Jurkat, Clone E6-1 (cell line): ENCODE measurements at places on chromosomes 3 and 15.

GRCh38 chr3:80771085-80771484 lies 990.4 kb downstream of the GBE1 start:
- no peak for DNase-seq

GRCh38 chr3:31384117-31384516 lies 148.6 kb upstream of the STT3B start:
- DNase-seq: no peak

GRCh38 chr3:160280836-160281235 lies 55.6 kb downstream of the C3orf80 start:
- no peak for DNase-seq

- DNase-seq: no peak
These were observed 331.5 kb downstream of the PTPRG start for GRCh38 chr3:61892891-61893290.

DNA sequence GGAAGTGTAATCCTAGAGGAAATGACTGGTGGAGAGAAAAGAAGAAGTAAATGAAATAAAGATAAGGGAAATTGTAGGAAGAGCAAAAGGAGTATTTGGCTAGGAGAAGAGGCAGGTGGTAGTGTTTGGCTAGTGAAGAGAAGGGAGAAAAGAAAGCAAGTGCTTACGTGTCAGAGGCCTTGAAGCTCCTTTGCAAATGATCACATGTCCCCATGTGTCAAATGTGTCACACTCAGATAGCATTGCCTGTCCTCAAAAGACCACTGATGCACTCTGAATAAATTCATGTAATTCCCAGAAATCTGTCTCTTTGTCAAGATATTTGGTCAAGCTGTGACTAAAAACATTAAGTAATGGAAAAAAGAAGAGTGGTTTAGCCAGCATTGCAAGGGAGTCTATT lies 639.3 kb downstream of the TUSC7 start:
- DNase-seq: no peak

DNA sequence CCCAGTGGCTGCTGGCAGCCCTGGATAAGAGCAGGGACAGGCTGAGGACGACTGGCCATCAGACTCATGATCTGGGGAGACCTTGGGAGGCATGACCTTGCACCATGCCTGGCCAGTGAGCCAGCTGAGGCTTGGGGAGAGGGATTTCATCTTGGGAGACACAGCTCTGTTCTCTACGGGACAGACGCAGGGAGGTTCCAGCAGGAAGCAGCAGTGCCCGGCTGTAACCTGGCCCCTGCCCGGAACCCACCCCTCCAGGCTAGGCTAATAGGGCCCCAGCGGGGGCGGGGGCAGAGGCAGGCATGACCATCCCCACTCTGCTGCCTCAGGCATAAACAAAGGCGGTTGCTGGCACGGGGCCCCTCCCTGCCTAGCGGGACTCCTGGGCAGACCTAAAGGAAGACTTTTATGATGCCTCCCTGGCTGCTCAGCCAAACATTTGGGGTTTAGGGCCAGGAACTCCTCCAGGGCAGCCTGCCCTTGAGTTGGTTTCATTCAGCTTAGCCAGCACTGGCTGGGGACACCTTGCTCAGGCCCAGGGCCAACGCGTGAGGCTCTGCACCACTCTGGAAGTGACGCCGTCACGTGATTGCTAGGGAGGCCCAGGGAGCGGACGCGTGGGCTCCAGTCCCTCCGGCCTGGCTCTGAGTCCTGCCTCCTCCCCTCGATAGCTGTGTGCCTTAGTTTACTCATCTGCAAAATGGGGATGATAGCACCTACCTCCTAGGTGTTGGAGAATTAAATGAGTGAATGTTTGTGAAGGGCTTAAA lies 27.6 kb downstream of the HDAC11 start:
- no peak for DNase-seq

DNA sequence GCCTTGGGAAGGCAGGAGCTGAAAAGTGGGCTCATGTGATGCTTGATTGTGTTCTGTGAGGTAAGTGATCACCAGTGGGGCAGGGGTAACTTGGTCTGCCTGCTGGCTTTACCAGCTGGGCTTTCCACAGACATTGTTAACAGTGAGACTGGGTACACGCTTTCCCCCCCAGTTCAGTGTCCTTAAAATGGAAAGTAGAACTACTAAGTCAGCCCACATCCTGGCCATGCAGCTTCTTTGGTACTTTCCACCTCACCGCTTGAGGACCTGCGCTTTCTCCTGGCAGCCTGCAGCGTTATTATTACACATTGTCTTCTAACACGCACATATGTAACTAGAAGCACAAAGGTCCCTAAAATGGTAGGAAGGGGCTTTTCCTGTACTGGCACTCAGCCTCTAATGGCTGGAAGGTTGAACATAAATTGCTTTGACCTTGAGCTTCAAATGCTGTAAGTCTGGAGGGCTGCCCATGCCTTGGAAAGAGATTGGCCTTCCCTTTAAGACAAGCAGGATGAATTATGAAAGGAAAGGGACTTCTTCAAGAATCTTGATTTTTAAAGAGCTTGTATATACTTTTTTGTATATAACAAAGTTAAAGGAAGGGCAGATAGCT lies 216.1 kb upstream of the ROPN1 start:
- DNase-seq: peak; percentile 11

DNA sequence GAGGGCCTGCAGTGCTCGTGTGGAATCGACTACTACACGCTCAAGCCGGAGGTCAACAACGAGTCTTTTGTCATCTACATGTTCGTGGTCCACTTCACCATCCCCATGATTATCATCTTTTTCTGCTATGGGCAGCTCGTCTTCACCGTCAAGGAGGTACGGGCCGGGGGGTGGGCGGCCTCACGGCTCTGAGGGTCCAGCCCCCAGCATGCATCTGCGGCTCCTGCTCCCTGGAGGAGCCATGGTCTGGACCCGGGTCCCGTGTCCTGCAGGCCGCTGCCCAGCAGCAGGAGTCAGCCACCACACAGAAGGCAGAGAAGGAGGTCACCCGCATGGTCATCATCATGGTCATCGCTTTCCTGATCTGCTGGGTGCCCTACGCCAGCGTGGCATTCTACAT lies 3.8 kb downstream of the RHO start:
- DNase-seq: no peak

GRCh38 chr3:157387708-157388435 lies 48.8 kb upstream of the PTX3 start:
- DNase-seq: no peak

GRCh38 chr3:157058392-157059071 lies 101.4 kb downstream of the CCNL1 start:
- no peak for DNase-seq

- no peak for DNase-seq
These were observed 45.1 kb upstream of the AMOTL2 start for GRCh38 chr3:134419214-134419959.
